ENCODE measurements at places on chromosomes 5 and 9. TPM values are rescaled to one million over a fixed set of nuclear protein-coding genes. Genes with fewer than 3 reads are reported as not detected.
A peak's percentile ranks its signal among the peaks of the same experiment; 100 is the strongest.

DNA sequence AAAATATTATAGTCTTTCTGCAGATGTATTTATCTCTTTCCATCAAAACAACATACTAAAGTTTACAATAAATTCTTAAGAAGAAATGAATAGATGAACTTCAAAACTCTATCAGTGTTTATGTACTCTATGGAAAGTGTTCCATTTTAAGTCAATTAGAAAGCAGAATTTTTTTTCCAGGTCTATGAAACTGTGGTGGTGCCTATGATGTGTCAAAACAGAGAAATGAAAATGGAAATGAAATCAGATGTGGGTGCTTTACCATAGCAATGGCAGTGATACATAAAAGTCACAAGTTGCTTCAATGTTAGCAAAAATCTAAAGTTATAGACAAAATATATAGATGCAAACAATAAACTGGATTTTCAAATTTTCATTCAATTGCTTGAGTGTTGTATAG is 97.3 kb downstream of the PTCH1 start:
- H3K4me1 ChIP-seq: peaks cover 14% of the 10 kb centered on the region
- no peak overlapping the region for H3K27ac ChIP-seq
- no peak overlapping the region for H3K4me3 ChIP-seq
- DNase-seq: no peak
- H3K27me3 ChIP-seq: no peaks in the 10 kb centered on the region
- H3K36me3 ChIP-seq: peaks cover 5% of the 10 kb centered on the region

DNA sequence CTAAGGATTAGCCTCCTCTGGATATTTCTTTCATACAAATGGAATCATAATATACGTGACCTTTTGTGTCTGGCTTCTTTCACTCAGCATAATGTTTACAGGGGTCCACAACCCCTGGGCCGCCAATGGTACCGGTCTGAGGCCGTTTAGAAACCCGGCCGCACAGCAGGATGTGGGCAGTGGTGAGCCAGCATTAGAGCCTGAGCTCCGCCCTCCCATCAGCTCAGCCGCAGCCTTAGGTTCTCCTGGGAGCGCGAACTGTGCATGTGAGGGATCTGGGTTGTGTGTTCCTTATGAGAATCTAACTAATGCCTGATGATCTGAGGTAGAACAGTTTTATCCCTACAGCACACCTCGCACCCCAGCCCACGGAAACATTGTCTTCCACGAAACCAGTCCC is 229.7 kb downstream of the ICE1 start:
- H3K36me3 ChIP-seq: no peaks in the 10 kb centered on the region
- peaks cover 19% of the 10 kb centered on the region for H3K4me1 ChIP-seq
- no peak overlapping the region for H3K27ac ChIP-seq
- H3K4me3 ChIP-seq: no peak overlapping the region

GRCh38 chr5:113269023-113269997 is 165.5 kb downstream of the TSSK1B start:
- no peak overlapping the region for H3K4me3 ChIP-seq
- no peaks in the 10 kb centered on the region for H3K27me3 ChIP-seq
- no peaks in the 10 kb centered on the region for H3K36me3 ChIP-seq
- peak overlapping the region; percentile 52 for H3K27ac ChIP-seq
- H3K4me1 ChIP-seq: peaks cover 60% of the 10 kb centered on the region

- no peaks in the 10 kb centered on the region for H3K4me1 ChIP-seq
- H3K27me3 ChIP-seq: peaks cover 5% of the 10 kb centered on the region
- no peaks in the 10 kb centered on the region for H3K36me3 ChIP-seq
- DNase-seq: no peak
- H3K27ac ChIP-seq: no peak overlapping the region
These were observed 17.7 kb upstream of the UBAC1 start for GRCh38 chr9:135978642-135979546.

- H3K4me3 ChIP-seq: no peak overlapping the region
- H3K27me3 ChIP-seq: no peaks in the 10 kb centered on the region
- H3K4me1 ChIP-seq: no peaks in the 10 kb centered on the region
- DNase-seq: no peak
These were observed 28.7 kb downstream of the GTF3C4 start for GRCh38 chr9:132698989-132699388.

- no peak for DNase-seq
- no peak overlapping the region for H3K27ac ChIP-seq
- H3K36me3 ChIP-seq: no peaks in the 10 kb centered on the region
- H3K4me1 ChIP-seq: peaks cover 8% of the 10 kb centered on the region
These were observed 29.2 kb upstream of the PANK3 start for GRCh38 chr5:168608386-168608785.

DNA sequence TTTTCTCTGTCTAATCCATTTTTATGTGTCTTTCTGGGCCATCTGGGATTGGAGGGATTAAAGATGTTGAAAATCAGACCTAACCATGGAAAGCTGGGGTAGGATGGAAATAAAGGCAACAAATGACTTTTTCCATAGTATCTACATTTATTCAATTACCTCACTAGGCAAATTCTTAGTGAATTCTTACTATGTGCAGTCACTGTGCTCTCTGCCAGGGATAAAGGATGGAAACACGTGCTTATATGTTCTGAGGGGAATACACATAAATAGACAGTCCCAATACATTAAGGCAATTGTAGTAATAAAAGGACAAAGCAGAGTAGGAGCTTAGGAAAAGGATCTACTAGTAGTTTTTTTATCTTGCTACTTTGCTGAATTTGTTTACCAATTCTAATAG is 214.2 kb downstream of the PRR16 start:
- H3K27ac ChIP-seq: peak overlapping the region; percentile 26
- no peaks in the 10 kb centered on the region for H3K36me3 ChIP-seq
- H3K4me1 ChIP-seq: peaks cover 38% of the 10 kb centered on the region
- H3K4me3 ChIP-seq: no peak overlapping the region
- DNase-seq: no peak
- no peaks in the 10 kb centered on the region for H3K27me3 ChIP-seq

- no peaks in the 10 kb centered on the region for H3K36me3 ChIP-seq
- no peaks in the 10 kb centered on the region for H3K27me3 ChIP-seq
- no peak overlapping the region for H3K4me3 ChIP-seq
- peaks cover 5% of the 10 kb centered on the region for H3K4me1 ChIP-seq
These were observed 19.1 kb downstream of the PTGS1 start for GRCh38 chr9:122389799-122390481.

GRCh38 chr5:149261246-149261645 is 10.4 kb upstream of the AFAP1L1 start:
- H3K4me1 ChIP-seq: peaks cover 24% of the 10 kb centered on the region
- 0 out of 2 replicates have a peak, but pooled peaks cover 4% of the 10 kb centered on the region for H3K36me3 ChIP-seq
- no peaks in the 10 kb centered on the region for H3K27me3 ChIP-seq
- H3K27ac ChIP-seq: no peak overlapping the region

DNA sequence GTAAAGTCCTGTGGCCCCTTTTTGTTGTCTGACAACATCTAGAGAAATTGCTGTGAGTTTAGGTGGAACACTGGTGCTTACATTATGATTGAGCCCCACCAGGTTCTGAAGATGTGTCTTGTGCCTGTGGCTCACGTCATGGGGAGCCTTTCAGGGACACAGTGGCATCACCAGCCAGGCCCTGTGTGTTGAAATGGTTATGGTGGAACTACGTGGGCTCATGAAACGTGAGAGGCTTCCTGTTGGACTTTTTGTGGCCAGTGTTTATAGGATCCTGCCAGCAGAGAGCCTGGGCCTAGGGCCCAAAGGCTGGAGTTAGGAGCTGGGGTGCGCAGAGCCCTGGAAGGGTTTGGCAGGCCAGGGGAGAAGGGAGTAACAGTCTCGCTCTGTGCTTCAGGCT is 46.8 kb downstream of the TENT4A start:
- DNase-seq: no peak
- no peak overlapping the region for H3K27ac ChIP-seq
- no peaks in the 10 kb centered on the region for H3K27me3 ChIP-seq
- no peaks in the 10 kb centered on the region for H3K4me1 ChIP-seq

ABLIM3 gene
- 32.8 TPM for total RNA-seq

LCP2 gene
- 0.03 TPM for total RNA-seq
